Cardiac fibroblast (primary cell): ENCODE measurements at places on chromosomes 12 and 14.

DNA sequence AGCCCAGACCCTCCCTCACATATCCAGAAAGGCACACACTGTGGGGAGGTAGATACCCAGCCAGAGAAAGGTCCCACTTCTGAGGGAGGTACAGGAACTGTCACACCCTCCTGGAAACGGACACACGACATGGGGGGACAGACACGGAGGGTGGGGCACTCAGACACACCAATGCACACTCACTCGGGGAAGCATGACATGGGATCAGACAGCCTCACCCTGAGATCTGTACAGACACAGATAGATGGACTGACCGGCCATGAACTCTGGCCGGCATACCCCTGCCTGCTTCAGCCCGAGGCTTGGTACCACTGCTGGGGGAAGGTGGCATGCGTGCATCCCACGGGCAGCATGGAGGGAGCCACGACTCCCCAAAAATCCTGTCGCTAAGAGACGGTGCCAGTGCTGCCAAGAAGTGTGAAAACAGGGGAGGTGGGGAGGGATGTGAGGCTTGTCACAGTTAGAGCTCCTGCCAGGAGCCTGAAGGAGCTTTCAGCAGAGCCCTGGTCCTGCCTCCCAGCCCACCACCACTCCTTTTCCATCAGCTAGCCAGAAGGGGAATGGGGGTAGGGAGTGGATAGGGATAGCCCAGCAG is 571 bp downstream of the CPNE6 start:
- no peak for DNase-seq

GRCh38 chr12:50397117-50397650 is 775 bp upstream of the FAM186A start:
- peak; percentile 23 for DNase-seq

DNA sequence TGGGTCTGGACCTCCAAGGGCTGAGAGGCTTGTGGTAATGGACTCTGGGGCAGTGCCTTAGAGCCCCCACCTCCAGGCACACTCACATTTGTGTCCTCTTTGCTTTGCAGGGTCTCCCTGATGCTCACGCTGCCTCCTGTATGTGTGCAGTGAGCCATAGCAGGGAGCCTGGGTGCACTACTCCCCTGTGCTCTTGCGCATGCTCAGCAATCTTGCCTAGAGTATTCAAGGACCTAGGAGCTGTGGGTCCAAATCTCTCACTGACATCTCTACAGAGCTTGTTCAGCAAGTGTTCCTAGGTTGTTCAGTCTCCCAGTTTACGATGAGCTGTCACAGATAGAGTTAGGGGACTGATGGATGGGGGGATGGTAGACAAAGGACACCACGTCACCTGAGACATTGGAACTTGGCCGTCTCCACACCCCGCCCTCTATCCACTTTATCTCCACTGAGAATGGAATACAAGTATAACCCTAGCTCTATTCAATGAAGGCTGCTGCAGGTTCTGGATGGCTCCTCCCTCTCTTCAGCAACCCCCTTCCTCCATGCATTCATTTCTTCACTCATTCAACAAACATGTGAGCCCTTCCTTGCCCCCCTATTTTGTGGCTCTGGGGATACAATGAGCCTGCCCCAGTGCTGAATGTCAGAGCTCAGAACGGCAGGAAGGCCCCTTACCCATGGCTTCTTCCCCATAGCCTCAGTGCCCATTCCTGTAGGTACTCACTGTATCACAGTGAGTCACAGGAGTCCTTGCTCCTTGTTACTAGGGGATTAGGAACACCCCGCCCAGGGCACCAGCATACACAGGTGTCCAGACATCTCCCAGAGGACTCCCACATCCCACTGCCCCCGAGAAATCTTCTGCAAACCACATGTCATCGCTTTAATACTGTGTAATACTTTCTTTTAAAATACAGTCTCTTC is 31.2 kb downstream of the FIGNL2 start:
- DNase-seq, result no peak

DNA sequence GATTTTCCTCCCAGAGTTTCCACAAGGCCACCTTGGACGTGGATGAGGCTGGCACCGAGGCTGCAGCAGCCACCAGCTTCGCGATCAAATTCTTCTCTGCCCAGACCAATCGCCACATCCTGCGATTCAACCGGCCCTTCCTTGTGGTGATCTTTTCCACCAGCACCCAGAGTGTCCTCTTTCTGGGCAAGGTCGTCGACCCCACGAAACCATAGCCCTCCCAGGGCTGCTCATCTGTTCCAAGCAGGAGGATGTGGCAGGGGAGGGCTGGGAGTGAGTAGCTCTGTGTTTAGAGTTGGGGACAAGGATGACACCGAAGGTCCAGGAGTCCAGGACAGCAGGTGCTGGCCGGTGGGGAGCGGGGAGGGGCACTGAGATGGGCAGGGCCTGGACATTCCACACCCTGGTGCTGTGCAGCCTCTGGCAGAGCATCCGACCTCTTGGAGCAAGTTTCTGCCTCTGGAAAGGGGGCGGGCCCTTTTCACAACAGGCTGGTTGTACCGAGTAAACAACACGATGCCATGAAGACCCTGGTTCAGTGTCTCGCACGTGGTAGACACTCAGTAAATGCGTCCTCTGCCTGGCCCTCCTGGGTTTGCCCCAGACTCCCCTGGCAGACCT is 8.2 kb downstream of the SERPINA4 start:
- DNase-seq, result no peak

DNA sequence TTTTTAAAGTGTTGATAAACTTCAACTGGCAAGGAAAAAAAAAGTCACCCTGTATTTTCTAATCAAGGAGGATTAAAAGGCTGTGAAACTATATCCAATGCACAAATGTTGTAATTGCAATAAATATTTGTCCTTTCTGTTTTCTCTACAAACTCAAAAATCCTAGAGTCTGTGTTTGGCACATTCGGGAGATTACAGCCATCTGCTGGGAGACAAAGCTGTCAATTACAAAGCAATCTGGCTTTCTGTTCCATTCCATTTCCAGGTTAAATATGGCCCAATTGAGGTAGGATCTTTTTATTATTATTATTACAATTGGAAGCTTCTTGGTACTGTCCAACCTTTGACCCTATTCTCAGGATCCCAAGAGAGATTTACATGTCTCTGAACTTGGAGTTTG is 295.9 kb downstream of the DIO2 start:
- DNase-seq, result no peak

GRCh38 chr12:27575090-27575761 is 51.2 kb downstream of the PPFIBP1 start:
- no peak for DNase-seq

DNA sequence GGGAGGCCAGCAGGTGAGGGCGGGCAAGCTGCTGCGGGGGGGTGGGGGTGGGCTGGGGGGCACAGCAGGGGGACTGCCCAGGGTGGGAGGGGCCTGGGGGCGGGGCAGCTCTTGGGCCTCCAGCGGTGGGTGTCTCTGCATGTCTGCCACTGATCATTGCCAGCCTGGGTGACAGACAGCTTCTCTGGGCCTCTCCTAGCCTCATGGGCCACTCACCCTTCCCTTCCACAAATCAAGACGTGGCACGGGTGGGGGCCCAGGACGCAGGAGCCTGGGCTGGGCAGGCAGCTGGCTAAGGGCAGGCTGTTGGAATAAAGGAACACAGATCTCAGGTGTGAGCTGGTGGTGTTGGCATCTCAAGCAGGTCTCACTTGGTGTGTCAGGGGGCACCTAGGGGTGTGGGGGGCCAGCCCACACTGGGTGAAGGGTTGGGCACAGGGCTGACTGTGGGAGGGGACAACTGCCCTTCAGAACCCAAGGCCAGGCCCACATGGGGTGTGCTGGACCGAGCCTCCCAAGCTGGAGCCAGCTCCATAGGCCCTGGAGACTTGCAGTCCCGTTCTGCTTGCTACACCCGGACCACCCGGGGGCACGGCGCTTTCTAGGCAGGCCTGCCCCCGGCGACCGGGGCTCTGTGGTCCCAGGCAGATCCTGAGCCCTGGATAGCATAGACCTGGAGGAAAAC is 3.0 kb downstream of the TEDC1 start:
- DNase-seq, result no peak

DNA sequence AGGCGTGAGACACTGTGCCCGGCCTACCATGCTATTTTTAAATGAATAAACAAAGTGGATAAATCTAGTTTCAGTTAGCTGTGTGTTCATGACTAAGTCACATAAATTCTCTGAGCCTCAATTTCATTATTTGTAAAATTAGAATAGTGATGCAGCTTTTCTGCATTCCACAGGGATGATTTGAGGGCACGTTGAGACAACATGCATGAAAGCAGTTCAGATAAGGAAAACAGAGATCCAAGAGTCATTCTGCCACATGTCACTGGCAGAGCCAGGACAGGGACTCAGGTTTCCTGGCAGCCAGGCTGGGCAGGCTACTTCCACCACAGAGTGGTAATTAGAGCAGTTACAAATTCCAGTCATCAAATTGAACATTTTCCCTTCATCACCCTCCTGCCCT is 2.9 kb upstream of the PPP4R4 start:
- peak; percentile 22 for DNase-seq

- DNase-seq, result peak; percentile 77
Measured at GRCh38 chr12:79897617-79898016, 37.3 kb downstream of the PPP1R12A start.

DNA sequence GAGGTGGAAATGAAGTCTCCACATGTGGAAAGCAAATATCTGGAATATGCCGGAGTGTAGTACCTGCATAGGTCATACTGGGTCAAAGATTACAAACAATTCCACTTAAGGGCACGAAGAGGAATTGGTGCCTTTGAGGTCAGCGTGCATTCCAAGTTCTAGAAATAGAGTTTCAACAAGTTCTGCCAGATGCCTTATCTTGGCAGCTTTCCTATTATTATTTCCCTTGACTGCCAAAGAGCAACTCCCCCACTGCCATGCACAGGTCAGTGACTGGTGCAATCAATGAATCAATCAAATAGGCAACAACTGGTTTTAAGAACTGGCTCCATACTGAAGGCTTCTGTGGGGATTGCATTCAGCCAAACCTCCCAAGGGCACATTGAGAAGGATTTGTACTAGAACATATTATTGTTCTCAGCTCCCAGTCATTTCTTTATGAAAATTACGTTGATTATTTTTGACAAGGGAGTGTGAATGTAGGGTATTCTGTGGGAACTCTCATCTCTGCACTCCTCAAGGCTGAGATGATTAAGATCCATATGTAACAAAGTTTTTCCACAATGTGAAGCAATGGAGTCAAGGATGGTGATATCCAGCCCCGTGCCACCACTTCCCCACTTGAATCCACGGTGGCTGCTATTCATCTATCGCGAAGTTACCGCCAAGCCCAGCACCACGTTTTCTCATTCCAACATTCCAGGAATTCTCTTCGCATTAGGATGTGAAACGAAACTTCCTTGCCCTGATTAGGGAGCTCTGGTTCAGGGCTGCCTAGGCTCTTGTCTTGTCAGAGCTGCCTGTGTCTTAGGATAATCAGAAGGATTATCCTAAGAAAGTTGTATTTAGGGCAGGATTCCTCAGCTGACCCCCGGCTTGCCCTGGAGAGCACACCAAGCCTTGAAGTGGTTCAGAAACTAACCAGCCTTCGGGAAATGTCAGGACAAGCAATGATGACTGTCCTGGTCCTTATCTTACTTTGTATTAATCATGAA is 115.1 kb upstream of the PCED1B start:
- DNase-seq, result peak; percentile 74

DNA sequence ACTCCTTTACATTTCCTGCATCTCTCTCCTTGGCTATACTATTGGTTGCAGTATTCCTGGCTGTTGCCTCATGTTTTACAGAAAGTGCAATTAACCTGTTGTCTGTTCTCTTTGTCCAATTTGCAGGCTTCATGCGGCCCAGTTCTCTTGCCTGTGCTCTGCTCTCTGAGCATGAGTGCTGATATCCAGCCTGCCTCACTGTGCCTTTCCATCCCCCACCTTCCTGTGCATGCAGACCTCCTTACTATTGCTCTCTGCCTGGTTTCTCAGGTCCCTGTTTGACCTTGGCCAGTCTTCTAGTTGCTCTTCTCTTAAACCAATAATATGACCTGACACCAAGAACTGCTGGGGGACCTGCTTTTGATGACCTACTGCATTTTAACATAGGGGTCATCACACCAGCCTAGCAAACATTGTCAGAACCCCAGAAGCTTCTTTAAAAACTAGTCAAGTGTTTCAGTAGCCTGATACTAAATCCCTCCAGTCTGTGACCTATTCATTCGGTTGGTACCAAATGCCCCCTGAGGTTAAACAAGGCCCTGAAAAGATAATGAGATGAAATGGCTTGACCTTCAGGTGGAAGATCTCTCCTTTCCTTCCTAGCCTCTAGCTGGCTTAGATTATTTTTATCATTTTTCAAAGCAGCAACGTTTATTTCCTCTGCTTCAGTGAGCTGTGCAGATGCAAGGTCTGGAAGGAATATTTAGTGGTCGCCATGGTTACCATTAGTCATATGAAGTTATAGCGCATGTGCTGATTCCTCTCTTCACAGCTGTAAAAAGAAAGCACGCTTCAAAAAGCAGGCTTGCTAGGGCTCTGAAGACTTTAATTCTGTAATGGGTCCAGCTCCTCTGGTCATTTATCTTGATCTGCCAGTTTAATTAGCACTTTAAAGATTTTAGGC is 216.5 kb downstream of the PHLDA1 start:
- peak; percentile 98 for DNase-seq

GRCh38 chr12:109291521-109292341 is 17.4 kb downstream of the FOXN4 start:
- DNase-seq, result peak; percentile 5

- peak; percentile 76 for DNase-seq
Measured at GRCh38 chr14:55514819-55515490, 65.1 kb upstream of the KTN1 start.

GRCh38 chr12:124369055-124369826 is 74.3 kb downstream of the RFLNA start:
- DNase-seq, result peak; percentile 95

DNA sequence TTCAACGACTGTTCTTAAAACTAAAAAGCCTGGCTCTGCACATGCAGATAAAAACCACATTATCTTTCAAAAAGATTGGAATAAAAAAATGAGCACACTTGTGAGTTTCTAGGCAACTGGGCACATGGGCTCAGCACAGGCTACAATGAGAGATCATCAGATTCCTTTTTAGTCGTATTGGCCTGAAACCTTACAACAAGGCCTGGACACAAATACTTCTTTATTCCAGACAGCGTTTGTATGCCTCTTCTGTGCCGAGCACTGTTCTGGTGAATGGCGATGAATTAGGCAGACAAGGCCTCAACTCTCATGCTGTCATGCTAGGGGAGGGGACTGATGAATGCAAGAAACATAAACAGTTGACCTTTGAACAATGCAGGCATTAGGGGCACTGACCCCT is 463.0 kb downstream of the AACS start:
- DNase-seq, result no peak

DNA sequence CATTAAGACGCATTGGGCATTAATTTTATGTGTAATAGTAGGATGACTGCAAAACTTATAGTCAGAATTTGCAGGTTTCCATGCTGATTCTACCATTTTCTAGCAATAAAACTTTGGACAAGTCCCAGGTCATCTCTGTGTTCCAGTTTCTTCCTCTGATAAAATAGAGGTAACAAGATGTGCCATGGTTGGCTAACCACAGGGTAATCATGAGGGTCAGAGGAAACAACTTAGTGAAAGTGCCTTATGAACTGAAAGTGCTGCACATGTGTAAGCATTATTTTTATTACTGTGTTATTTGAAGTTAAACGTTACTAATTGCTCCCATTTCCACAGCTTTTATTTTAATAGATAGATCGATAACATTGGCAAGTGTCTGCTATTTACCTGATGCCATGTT is 21.1 kb downstream of the SMCO2 start:
- DNase-seq, result no peak
